Stimulated activated CD8-positive, alpha-beta memory T cell treated with anti-CD3 and anti-CD28 coated beads, Interleukin-7, amount 100 ng/mL, for 1 hour (primary cell): ENCODE measurements at places on chromosomes 11 and 22.

- DNase-seq = no peak
These were observed 16.5 kb downstream of the BRD1 start for GRCh38 chr22:49811020-49811791.

GRCh38 chr11:528815-529727 lies 6.3 kb downstream of the HRAS start:
- no peak for DNase-seq

DNA sequence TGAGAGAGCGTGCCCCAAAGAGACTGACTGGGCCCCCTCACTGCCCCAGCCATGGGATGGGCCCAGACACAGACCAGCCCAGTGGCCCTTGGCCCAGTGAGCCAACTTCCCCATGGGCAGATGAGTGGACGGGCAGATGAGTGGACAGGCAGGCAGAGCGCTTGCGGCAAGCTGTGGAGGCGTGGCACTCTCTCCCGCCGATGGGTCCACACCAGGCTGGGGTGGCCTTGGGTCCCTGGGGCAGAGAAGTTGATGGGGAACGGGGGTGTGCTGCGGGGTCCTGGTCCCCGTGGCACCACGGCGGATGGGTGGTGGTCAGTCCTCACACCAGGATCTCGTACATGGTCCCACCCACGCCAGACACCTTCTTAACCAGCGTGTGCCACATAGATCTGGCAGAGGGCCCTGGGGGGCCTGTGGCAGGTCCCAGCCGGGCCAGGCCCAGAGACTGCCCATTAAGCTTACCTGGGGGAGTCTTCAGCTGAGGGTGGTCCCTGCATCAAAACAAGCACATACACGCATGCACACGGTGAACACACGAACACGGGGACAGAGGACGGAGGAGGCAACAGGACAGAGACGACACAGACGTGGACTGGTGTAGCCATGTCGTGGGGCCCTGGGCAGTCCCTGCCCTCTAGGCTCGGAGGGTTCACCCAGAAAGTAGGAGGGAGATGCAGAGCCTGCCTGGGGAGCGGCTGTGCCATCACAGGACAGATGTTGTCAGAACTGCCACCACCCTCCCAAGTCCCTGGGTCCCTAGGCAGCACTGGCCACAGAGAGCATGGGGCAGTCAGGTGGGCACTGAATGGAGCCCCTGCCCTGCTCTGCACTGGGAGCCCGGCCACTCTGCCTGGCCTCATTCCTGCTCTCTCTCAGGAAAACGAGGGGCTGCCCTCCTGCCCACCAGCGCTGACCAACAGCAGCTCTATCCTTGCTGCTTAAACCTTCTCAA lies 182.2 kb downstream of the IGLL1 start:
- DNase-seq = no peak

DNA sequence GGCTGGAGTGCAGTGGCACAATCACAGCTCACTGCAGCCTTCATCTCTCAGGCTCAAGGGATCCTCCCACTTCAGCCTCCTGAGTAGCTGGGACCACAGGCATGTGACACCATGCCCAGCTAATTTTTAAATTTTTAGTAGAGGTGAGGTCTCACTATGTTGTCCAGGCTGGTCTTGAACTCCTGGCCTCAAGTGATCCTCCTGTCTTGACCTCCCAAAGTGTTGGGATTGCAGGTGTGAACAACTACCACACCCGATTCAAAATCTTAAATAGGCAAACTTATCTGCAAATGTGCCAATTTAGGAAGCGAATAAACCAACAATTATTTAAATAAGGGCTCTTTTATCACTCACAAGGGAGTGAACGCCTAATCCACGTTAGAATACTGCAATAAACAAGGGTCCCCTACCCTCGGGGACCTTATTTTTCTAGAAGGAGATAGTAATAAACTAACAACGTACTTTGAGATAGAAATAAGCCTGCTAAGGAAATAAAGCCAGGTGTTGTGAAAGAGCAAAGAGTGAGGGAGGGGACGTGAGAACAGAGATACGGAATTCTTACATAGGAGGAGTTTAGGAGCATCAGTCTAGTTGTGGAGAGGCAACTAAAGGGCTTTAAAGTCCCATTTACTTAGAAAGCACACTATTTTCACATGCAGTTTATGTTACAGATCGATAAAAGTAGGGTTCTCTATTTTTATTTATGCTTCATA lies 3.0 kb upstream of the WEE1 start:
- no peak for DNase-seq

DNA sequence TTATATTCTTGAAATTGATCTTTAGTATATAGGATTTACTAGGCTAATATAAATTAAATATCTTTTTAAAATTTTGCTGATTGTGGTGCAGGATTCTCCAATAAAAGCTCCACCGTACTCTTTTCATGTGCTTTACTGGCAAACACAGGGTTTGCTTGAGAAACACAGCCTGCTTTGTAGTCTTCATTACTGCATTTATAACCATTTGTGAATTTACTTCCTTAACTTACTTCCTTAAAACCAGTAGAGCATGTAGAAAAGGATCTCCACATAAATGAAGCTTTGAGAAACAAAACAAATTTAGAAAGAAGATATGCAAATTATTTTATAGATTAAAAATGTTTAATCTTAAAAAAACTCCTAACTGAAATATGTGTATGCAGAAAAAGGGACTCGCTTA lies 28.8 kb downstream of the SWAP70 start:
- DNase-seq = no peak
